ENCODE measurements at places on chromosomes 5 and 9. TPM values are rescaled to one million over a fixed set of nuclear protein-coding genes. Genes with fewer than 3 reads are reported as not detected.

Gene DND1
- total RNA-seq: 0.53 TPM

Gene SLC6A19
- total RNA-seq: not detected

Gene ARPC5L
- 50.9 TPM for total RNA-seq

Gene WDR38
- not detected for total RNA-seq

Gene DDX4
- not detected for total RNA-seq

Gene FABP6
- not detected for total RNA-seq

Data from HFFc6 (cell line).